ENCODE measurements at places on chromosomes 13 and 19. TPM values are rescaled to one million over a fixed set of nuclear protein-coding genes. Genes with fewer than 3 reads are reported as not detected.

CPT1C gene
- total RNA-seq = 0.80 TPM

ZNF439 gene
- 13.8 TPM for total RNA-seq

CCDC169 gene
- 0.73 TPM for total RNA-seq

RGS9BP gene
- total RNA-seq = 0.32 TPM

SIGLEC8 gene
- total RNA-seq = 8.6 TPM

THSD8 gene
- not detected for total RNA-seq

FXYD5 gene
- 56.2 TPM for total RNA-seq

PRODH2 gene
- total RNA-seq = not detected

PTPRS gene
- total RNA-seq = 603 TPM

RNF113B gene
- not detected for total RNA-seq

ANGPTL8 gene
- total RNA-seq = not detected

EID2B gene
- 5.6 TPM for total RNA-seq

ERICH6B gene
- not detected for total RNA-seq

HRC gene
- 0.88 TPM for total RNA-seq

LRRC8E gene
- total RNA-seq = 1.4 TPM

PEAK3 gene
- not detected for total RNA-seq

All from breast epithelium (tissue), 4 donors.